Activated naive CD8-positive, alpha-beta T cell treated with anti-CD3 and anti-CD28 coated beads, Interleukin-2, amount 10 ng/mL, durations not matched to agents 7 days and 5 days (primary cell): ENCODE measurements at places on chromosomes 3 and 15. TPM values are rescaled to one million over a fixed set of nuclear protein-coding genes. Genes with fewer than 3 reads are reported as not detected.
A peak's percentile ranks its signal among the peaks of the same experiment; 100 is the strongest.

The CHRNA7 gene
- 0.44 TPM for total RNA-seq

The CX3CR1 gene
- total RNA-seq, result 0.94 TPM

The MEIS2 gene
- not detected for total RNA-seq

The ZNF774 gene
- total RNA-seq, result 1.6 TPM

DNA sequence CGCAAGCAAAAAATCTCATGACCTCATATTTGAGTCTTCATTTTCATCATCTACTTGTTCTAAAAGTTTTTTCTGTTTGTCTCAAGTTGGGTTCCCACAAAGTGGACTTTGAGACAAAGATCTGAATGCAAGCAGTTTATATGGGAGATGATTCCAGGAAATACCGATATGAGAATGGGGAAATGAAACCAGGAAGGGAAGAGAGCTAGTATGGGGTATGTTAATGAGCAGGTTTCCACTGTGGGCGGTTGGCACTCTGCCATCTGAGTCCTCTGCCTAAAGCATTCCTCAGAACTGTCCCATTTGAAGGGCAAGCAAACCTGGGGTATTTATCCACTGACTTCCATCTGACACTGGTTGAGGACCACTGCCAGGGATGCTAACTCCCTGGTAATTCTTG is 8.8 kb downstream of the ADPRH start:
- peaks cover 2% of the 10 kb centered on the region for H3K27me3 ChIP-seq
- H3K27ac ChIP-seq, result no peak overlapping the region
- H3K4me3 ChIP-seq, result peak overlapping the region; percentile 37
- peaks cover 23% of the 10 kb centered on the region for H3K36me3 ChIP-seq

- H3K27me3 ChIP-seq, result no peaks in the 10 kb centered on the region
- H3K36me3 ChIP-seq, result peaks cover 5% of the 10 kb centered on the region
- H3K27ac ChIP-seq, result no peak overlapping the region
- DNase-seq, result no peak
- no peak overlapping the region for H3K4me3 ChIP-seq
These were observed 133.4 kb downstream of the CHST2 start for GRCh38 chr3:143252931-143253330.

DNA sequence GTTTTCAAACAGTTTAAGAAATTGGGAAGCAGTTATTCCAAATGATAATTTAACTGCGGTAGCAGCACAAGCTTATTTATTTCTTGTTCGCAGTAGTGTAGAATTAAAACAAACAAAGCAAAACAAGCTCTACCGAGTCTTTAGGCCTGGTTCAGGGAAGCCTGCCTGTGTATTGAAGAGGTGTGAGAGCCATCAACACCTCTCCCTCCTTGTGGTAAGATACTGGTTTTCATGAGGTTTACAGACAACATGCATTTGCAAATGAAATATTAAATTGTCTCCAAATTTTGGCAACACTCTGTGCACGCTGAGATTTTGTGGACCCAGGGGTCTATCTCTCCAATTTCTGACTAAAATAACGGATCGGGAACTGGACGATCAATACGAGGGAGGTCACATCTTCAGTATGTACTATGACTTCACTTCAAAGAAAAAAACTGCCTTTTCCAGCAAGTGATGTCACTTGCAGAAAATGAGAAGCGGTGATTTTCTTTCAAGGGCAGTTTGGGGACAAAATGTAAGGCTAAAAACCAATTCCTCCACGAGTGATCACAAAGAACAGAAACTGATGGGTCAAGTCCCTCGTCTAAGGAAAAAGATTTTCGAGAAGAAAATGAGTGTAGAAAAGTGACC is 721 bp downstream of the ATR start:
- peak overlapping the region; percentile 99 for H3K27ac ChIP-seq
- H3K4me3 ChIP-seq, result peak overlapping the region; percentile 99
- H3K36me3 ChIP-seq, result peaks cover 8% of the 10 kb centered on the region
- peaks cover 2% of the 10 kb centered on the region for H3K27me3 ChIP-seq

DNA sequence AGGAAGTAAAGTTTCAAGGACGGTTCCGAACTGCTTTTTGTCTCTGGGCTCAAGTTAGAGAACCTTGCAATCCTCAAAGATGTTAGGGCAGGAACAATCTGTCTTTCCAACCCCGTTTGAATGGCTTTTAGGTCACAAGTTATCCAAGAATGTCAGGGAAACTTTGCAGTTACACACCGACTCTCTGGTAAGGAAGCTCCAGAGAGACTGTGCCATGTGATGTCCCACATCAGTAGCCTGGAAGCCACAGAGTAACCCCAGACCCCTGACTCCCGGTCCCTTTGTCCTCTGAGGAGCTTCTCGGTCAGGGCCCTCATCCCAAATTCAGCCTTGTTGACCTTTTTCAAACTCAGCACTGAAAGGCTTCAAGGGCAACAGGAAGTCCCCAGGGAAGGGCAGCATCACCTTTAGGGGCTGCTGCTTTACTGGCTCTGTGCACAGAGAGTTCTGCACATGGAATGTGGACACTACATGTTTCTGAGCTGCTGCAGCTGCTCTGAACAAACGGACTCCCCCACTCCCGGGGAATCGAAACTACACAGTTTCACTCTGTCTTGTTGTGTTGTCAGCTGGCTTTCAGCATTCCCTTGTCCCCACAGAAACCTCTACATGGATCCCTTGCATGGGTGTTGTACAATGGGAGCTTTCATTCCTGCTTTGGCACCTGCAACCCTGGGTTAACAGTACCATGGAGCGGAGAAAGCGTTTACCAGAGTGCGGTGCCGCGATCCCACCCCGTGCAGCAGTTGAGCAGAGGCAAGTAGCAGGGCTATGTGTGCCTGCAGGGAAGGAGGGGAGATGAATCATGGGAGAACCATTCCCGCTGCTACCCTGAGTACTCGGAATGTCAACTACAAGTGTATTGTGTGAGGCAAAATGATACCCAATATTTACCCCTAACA is 408.2 kb upstream of the THBS1 start:
- DNase-seq, result no peak
- H3K4me3 ChIP-seq, result no peak overlapping the region
- no peaks in the 10 kb centered on the region for H3K36me3 ChIP-seq
- H3K27me3 ChIP-seq, result peaks cover 19% of the 10 kb centered on the region
- no peak overlapping the region for H3K27ac ChIP-seq

GRCh38 chr3:36707623-36708409 is 56.5 kb downstream of the DCLK3 start:
- no peak overlapping the region for H3K27ac ChIP-seq
- H3K36me3 ChIP-seq, result no peaks in the 10 kb centered on the region
- H3K4me1 ChIP-seq, result peaks cover 4% of the 10 kb centered on the region
- H3K4me3 ChIP-seq, result no peak overlapping the region
- no peak for DNase-seq

- H3K27ac ChIP-seq, result no peak overlapping the region
- no peaks in the 10 kb centered on the region for H3K36me3 ChIP-seq
- H3K4me1 ChIP-seq, result no peaks in the 10 kb centered on the region
- peaks cover 14% of the 10 kb centered on the region for H3K27me3 ChIP-seq
- H3K4me3 ChIP-seq, result no peak overlapping the region
- DNase-seq, result no peak
These were observed 78.4 kb upstream of the MRPS22 start for GRCh38 chr3:139265131-139266016.

DNA sequence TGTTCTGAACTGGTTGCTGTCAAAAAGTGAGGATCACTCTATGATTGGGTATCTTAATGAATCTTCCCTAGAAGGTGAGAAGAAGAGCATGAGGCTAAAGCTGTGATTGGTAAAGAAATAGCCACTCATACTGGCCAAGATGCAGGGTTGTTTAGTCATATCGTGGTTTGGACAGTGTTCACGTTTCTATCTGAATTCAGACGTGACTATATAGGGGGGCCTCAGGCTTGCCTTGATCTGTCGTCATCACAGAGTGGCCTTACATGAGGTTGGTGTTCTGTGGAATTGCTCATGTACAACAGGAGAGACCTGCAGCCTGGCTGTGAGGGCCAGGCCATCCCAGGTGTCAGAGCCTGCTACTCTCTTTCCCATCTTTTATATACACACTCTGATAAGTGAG is 12.4 kb downstream of the RTP2 start:
- no peak for DNase-seq
- no peak overlapping the region for H3K4me3 ChIP-seq
- no peaks in the 10 kb centered on the region for H3K36me3 ChIP-seq
- no peaks in the 10 kb centered on the region for H3K4me1 ChIP-seq

- H3K4me1 ChIP-seq, result peaks cover 8% of the 10 kb centered on the region
- peaks cover 21% of the 10 kb centered on the region for H3K27me3 ChIP-seq
- H3K27ac ChIP-seq, result no peak overlapping the region
- H3K36me3 ChIP-seq, result no peaks in the 10 kb centered on the region
- H3K4me3 ChIP-seq, result peak overlapping the region; percentile 0
These were observed 1.8 kb upstream of the UBE2E2 start for GRCh38 chr3:23201154-23201838.

GRCh38 chr15:66578286-66578875 is 12.6 kb upstream of the LCTL start:
- peak overlapping the region; percentile 70 for H3K27ac ChIP-seq
- H3K4me3 ChIP-seq, result no peak overlapping the region
- H3K27me3 ChIP-seq, result no peaks in the 10 kb centered on the region
- DNase-seq, result no peak
- H3K4me1 ChIP-seq, result peaks cover 17% of the 10 kb centered on the region

GRCh38 chr3:185280572-185281365 is 26.9 kb upstream of the EHHADH start:
- no peak overlapping the region for H3K27ac ChIP-seq
- peaks cover 3% of the 10 kb centered on the region for H3K36me3 ChIP-seq
- H3K27me3 ChIP-seq, result no peaks in the 10 kb centered on the region
- no peak for DNase-seq

- no peaks in the 10 kb centered on the region for H3K4me1 ChIP-seq
- no peak overlapping the region for H3K4me3 ChIP-seq
- peaks cover 6% of the 10 kb centered on the region for H3K36me3 ChIP-seq
- no peaks in the 10 kb centered on the region for H3K27me3 ChIP-seq
- no peak overlapping the region for H3K27ac ChIP-seq
These were observed 307.6 kb downstream of the ZBTB20 start for GRCh38 chr3:114839476-114839875.

- peak overlapping the region; percentile 99 for H3K27ac ChIP-seq
- H3K27me3 ChIP-seq, result no peaks in the 10 kb centered on the region
- peaks cover 25% of the 10 kb centered on the region for H3K36me3 ChIP-seq
- peak overlapping the region; percentile 98 for H3K4me3 ChIP-seq
These were observed 413 bp downstream of the NUSAP1 start for GRCh38 chr15:41333026-41333562.

DNA sequence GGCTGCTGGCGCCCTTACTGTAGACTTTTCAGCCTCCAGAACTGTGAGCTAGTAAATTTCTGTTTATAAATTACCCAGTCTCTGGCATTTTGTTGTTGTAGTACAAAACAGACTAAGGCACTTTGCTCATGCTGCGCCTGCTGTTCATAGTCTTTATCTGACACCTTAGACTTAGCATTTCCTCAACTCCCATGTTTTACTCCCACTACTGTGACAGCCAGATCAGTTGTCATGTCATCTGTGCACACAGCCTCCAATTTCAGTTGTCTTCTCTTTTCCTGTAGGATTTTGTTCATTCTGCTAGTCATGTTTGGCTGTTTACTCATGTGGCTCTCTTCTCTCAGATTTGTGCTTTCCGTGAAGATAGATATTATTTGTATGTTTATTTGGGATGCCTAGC is 62.0 kb downstream of the TCF12 start:
- H3K4me3 ChIP-seq, result no peak overlapping the region
- peaks cover 9% of the 10 kb centered on the region for H3K36me3 ChIP-seq
- DNase-seq, result no peak
- no peak overlapping the region for H3K27ac ChIP-seq
- H3K4me1 ChIP-seq, result peaks cover 17% of the 10 kb centered on the region

DNA sequence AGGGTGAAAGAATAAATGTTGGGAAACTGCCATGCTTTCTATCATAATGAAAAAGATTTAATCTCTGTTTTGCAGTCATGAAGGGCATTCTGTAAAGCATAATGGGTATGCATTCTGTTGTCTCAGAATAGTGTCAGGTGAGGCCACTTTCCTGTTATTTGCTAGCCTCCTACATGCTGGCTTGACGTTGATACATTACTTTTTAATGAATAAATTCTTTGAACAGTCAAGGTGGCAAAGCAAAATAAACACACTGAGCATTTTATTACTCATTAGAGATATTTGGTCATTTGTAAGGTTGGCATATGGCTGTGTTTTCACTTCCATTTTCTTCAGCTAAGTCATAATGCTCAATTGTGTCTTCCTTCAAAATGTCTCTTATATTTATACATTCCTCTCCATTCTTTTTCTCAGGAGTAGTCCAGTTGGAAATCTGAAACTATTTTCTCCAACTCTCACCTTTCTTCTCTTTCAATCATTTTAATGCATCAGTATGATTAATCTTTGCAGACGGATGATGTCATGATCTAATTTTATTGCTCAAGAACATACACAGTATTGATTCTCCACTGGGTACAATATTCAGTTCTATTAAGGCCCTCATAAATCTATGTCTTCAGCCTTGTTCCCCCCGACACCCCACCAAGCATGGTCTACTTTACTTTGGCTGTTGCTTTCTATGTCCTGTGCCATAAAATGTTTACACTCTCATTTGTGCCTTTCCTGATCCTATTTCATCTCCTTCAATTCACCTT is 290.7 kb downstream of the GBE1 start:
- H3K4me1 ChIP-seq, result no peaks in the 10 kb centered on the region
- no peaks in the 10 kb centered on the region for H3K36me3 ChIP-seq
- H3K27ac ChIP-seq, result no peak overlapping the region
- H3K27me3 ChIP-seq, result peaks cover 5% of the 10 kb centered on the region
- no peak for DNase-seq

GRCh38 chr3:106176734-106177133 is 307.9 kb upstream of the CBLB start:
- H3K4me1 ChIP-seq, result peaks cover 50% of the 10 kb centered on the region
- no peak for DNase-seq
- peak overlapping the region; percentile 85 for H3K4me3 ChIP-seq

- peaks cover 4% of the 10 kb centered on the region for H3K4me1 ChIP-seq
- no peak overlapping the region for H3K27ac ChIP-seq
- no peak overlapping the region for H3K4me3 ChIP-seq
- no peaks in the 10 kb centered on the region for H3K36me3 ChIP-seq
- H3K27me3 ChIP-seq, result peaks cover 23% of the 10 kb centered on the region
These were observed 176.2 kb upstream of the TOPAZ1 start for GRCh38 chr3:44065311-44066094.
